ENCODE measurements at places on chromosomes 13 and 19.

GRCh38 chr13:21434588-21434987, 24.5 kb downstream of the ZDHHC20 start:
- DNase-seq = no peak

DNA sequence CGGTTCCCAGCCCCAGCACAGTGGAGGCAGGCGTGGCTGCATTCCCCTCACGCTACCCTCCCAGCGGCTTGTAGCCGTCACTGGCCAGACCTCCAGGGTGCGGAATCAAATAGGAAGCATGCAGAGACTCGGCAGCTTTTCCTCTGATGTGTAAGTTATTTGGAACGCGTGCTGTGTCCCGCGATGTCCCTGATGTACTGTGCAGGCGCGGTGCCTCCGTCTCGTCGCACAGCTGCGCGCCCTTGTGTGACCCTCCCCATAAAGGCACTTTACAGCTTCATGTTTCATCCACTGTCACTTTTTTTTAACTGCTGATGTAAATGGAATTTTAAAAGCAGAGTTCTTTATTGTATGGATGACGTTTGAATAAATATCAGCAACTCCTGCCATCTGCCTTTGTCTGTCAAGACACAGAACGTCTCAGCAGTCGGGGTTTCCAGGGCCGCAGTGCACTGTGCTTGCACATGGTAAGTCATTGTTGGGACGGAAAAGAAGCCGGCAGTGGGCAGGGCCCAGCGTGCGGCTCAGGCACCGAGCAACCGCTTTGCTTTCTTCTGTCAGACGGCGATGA, 7.3 kb upstream of the F7 start:
- no peak for DNase-seq

- no peak for DNase-seq
Observed at GRCh38 chr13:75960538-75960994, 324.4 kb downstream of the LMO7 start.

DNA sequence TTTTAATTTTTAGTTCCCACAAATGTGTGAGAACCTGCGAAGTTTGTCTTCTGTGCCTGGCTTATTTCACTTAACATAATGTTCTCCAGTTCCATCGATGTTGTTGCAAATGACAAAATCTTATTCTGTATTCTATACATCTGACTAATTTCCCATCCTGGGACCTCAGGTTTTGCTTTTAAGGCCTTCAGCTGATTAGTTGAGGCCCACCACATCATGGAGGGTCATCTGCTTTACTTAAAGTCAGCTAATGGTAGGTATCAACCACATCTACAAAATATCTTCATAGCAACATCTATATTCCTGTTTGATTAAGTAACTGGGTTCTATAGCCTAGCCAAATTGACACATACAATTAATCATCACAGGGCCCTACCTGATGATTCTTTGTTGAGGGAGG, 534.0 kb downstream of the EFNB2 start:
- DNase-seq = no peak

DNA sequence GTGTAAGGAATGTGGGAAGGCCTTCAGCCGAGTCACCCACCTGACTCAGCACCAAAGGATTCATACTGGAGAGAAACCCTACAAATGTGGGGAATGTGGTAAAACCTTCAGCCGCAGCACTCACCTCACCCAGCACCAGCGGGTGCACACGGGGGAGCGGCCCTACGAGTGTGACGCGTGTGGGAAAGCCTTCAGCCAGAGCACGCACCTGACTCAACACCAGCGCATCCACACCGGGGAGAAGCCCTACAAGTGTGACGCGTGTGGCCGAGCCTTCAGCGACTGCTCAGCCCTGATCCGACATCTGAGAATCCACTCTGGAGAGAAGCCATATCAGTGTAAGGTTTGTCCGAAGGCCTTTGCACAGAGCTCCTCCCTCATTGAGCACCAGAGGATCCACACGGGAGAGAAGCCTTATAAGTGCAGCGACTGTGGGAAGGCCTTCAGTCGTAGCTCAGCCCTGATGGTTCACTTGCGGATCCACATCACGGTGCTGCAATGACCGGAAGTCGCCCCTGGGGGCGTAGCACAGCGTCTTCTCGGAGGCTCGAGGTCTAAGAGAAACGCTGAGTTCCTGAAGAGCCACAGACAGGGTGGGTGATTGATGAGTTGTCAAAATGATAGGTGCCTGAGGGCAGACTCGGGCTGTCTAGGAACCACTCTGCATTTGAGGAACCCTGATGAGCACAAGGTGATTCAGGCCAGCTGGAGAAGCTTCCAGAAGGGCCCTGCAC, 12.2 kb downstream of the ZSCAN22 start:
- no peak for DNase-seq

DNA sequence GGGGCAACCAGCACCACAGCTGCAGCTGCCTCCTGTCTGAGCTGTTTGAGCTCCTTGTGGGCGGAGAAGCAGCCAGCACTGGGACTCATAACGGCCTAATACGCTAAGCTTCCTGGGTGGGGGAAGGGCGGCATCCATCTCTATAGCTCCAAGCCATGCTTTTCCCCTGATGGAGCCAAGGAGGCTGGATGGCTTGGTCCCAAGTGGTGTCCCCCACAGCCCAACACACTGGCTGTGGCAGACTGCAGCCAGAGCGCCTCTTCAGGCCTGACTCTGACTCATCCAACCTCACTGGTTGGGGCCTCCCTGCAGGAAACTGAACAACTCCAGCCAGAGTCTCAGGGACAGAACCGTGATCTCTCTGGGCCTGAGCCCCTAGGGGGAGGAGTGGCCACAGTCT, 537.3 kb downstream of the SUCLA2 start:
- DNase-seq = no peak

GRCh38 chr13:113917096-113917495, 53.2 kb upstream of the GAS6 start:
- DNase-seq = no peak

GRCh38 chr19:7748756-7749155, 1.4 kb upstream of the CD209 start:
- no peak for DNase-seq

DNA sequence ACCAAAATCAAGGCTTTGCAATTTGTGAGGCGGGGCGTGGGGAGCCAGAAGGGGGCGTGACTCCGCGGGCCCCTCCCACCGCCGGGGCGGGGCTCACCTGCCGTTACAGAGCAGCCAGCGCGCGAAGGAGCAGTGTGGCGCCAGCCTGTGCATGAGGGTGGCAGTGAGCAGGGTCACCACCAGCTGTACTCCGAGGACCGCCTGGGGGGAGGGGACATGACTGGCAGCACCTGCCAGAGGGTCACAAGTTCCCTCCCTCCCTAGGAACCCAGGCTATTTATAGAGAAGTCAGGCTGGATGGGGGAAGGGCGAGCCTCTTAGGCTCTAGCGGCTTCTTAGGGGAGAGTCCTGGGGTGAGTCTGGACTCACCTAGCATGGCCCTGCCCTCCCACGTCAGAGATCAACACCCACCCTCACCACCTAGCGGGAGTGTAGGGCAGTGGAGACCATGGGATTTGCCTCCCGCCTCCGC, 3.6 kb downstream of the TMEM161A start:
- DNase-seq = peak; percentile 24

DNA sequence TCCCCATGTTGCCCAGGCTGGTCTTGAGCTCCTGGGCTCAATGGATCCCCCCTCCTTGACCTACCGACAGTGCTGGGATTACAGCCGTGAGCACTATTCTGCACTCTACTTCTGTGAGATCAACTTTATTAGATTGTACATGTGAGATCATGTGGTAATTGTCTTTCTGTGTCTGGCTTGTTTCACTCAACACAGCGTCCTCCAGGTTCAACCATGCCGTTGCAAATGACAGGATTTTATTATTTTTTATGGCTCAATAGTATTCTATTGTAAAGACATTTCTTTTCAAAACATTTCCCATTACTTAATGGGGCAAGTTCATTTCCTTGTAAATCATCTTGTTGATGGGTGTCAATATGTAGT, 1.5 kb upstream of the OBI1 start:
- no peak for DNase-seq

GRCh38 chr13:30222254-30222653, 85.1 kb downstream of the KATNAL1 start:
- DNase-seq = no peak

GRCh38 chr19:3673506-3674439, 26.5 kb downstream of the PIP5K1C start:
- no peak for DNase-seq

GRCh38 chr13:27016875-27017274, 154.7 kb downstream of the USP12 start:
- DNase-seq = no peak

DNA sequence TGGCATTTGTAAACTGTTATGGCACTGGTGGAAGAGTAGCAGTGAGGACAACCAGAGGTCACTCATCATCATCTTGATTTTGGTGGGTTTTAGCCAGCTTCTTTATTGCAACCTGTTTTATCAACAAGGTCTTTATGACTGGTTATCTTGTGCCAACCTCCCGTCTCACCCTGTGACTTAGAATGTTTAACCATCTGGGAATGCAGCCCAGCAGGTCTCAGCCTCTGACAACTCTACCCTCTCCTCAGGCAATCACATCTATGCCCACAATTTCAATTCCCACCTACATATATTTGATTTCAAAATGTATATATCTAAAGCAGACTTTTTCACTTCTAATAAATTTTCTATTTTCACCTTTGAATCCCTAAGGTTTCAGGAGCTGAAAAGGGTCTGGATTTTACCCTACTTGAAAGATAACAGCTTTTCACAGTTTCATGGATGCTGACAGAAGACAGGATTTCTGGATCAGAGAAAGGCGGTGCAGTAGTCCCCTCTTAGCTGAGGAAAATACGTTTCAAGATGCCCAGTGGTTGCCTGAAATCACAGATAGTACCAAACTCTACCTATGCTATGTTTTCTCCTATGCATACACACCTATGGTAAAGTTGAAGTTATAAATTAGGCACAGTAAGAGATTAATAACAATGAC, 1171.8 kb downstream of the DIAPH3 start:
- DNase-seq = no peak

- no peak for DNase-seq
Observed at GRCh38 chr19:37973666-37974065, 66.7 kb downstream of the SIPA1L3 start.
